Activated T-helper 1 cell treated with Interleukin-2 at 50 U/mL for 16 hours (primary cell): ENCODE measurements at places on chromosomes 5 and 9.

- DNase-seq: peak; percentile 33
These were observed 52.5 kb downstream of the RPS23 start for GRCh38 chr5:82225525-82226172.

GRCh38 chr9:137679695-137680305, 61.0 kb downstream of the EHMT1 start:
- no peak for DNase-seq

GRCh38 chr9:85115473-85115872, 445.9 kb downstream of the NTRK2 start:
- DNase-seq: no peak

DNA sequence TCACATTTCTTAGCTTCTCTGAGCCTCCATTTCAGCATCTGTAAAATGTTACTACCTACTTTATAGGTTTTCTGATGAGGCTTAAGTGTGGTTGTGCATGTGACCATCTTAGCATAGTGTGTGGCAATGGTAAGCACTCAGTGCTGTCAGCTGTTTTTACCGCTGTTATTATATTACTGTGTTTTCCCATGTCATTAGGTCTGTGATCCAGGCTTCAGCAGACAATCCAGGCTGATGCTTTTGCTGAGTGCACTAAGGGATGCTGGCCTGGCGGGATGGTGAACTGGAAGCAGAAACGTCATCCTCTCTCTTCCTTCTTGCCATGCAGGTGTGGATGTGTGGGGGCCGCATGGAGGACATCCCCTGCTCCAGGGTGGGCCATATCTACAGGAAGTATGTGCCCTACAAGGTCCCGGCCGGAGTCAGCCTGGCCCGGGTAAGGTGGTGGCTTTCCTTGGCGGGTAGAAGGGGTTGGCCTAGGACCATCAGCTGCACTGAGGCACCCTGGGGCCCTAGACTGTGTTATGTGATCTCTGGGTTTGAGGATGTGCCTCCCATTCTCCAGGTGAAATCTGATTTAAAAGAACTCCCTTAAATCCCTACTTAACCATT, 41.9 kb upstream of the SAP30L start:
- no peak for DNase-seq

DNA sequence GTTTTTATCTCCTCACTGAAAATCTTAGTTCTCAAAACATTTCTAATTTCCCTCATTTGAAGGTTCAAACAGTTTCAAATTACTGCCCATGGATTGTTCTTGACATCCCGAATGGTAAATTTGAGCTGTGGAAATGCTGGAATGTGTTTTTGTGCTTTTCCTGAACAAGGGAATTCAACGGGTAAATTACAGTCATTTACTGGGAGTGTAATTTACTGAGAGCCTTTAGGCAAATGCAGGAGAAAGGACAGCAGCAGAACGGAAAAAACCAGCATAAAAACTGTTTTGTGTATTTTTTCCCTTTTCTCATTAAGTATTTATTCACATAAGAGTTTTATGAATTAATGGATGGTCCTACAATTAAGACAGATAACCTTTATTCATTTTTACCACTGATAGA, 139.2 kb downstream of the PBX3 start:
- DNase-seq: no peak

DNA sequence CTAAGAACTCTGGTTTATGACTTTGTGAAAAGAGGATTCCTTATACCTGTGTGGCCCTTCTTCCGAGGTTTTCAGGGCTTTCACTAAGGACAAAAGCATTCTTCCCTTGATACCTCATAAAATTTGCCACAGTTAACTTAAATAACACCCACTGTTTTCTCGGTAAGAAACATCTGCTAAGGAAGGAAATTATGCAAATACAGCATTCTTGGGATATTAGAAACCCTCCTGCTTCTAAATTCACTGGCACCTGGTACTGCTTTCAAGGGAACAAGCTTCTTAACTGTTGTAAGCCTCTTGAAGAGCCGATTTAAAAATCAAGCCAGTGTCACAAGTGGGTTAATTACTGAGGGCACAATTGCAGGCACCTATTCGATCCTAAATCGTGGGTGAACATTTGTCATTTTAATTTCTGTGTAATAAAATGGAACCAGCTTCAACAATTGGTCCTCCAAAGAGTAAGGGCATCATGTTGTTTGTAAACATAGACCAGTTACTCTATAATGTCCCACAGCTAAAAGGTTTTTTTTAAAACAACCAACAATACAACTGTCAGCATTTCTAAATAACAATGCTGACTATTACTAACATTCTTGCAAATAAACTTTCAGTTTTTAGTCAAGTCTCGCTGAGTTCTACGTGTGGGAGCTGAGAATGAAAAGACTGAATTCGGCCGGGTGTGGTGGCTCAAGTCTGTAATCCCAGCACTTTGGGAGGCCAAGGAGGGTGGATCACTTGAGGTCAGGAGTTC, 26.6 kb downstream of the AK3 start:
- no peak for DNase-seq

DNA sequence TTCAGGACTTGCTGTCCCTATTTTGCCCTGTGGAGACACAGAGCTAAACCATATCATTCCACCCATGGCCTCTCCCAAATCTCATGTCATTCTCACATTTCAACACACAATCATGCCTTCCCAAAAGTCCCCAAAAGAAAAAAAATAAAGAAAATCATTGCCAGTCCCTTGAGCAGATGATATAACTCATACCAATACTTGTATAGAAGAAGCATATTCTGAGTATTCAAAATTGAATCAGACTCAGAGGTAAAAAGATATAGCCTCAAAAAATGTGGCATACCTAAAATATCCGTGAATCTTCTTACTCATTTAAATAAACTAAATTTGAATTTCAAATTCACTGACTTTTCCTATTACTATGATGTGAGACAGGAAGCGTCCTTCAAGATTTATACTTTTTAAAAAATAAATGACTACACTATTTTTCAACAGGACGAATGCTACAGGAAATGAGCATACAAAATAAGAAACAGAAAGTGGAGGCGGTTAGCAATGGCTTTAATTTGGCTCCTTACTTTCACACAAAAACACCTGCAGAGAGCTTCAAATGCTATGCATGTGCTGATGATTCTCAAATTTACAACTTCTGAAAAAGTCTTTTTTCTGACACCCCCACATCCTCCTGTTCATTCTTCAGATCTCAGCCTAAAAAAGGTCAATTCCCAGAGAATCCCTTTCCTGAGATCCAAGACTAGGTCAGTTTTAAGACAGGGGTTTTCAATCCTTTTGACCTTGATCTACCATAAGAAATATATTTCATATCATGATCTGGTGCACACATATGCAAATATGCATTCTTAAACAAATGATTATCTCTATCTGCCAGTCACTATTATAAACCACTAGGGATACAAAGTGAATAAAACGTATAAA, 39.6 kb upstream of the DMXL1 start:
- no peak for DNase-seq

DNA sequence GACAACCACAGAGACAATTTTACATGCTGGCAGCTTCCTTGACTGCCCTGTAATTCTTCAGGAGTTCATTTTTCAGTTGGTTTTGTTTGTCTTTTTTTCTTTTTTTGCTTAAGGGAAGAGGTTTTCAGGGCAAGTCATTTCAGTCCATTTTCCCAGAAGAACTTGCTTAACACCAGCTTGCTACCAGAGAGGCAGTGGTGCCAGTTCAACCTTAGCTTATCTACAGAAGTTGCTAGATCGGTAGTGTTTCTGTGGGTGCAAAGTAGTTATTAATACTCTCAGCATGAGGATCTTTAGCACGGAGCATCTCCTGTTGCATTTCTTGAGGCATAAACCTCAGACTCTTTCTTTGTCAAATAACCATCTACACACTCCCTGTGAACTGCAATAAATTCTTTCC, 1.1 kb downstream of the SPEF2 start:
- DNase-seq: no peak

GRCh38 chr9:5884191-5884590, 6.5 kb upstream of the MLANA start:
- no peak for DNase-seq

DNA sequence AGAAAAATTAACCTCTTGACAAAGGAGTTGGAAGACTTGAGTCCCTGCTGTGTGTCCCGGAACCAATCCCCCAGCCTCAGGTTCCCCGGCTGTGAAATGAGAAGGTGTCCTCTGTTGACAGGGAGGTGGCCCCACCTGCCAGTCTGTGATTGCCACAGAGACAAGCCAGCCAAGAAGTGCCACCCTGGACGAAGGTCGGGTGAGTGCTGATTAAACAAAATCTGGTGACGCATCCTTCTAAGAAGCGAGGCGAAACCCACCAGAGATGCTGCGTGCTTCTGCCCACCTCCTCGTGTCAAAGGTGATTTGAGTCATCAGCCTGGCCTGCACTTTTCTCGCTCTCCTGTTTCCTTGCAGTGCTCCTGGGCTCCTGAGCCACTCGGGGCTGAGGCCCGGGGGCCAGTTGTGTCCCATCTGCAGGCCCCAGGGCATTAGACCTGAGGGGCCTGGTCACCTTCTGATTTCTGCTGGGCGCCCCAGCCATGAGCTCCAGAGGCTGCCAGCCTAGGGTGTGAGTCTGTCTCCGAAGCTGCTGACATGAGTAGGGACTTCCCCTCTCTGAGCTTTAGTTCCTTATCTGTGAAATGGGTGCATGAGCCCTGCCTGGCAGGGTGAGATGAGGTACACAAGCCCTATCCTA, 28.7 kb downstream of the NEK6 start:
- peak; percentile 11 for DNase-seq

GRCh38 chr5:20694121-20694520, 706.1 kb upstream of the CDH18 start:
- no peak for DNase-seq

DNA sequence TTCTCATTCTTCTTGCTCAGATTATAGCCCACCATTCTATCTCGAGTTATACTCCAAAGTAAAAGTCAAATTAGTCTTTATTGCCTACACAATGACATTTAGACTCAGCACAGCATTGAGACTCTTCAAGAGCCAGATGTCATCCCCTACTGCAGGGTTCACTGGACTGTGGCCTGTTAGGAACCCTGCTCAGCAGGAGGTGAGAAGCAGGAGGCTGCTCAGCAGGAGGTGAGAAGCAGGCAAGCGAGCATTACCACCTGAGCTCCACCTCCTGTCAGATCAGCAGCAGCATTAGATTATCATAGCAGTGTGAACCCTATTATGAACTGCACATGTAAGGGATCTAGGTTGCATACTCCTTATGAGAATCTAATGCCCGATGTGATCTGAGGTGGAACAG, 12.7 kb upstream of the LIFR start:
- no peak for DNase-seq

- peak; percentile 41 for DNase-seq
These were observed at the start of gene PARP8 for GRCh38 chr5:50666261-50667022. Gene PARP8 (plus strand): TSS chr5:50666637. CDS start chr5:50667096, 459 bp downstream.

- DNase-seq: no peak
These were observed 177.5 kb downstream of the PDE4D start for GRCh38 chr5:59716029-59716428.

DNA sequence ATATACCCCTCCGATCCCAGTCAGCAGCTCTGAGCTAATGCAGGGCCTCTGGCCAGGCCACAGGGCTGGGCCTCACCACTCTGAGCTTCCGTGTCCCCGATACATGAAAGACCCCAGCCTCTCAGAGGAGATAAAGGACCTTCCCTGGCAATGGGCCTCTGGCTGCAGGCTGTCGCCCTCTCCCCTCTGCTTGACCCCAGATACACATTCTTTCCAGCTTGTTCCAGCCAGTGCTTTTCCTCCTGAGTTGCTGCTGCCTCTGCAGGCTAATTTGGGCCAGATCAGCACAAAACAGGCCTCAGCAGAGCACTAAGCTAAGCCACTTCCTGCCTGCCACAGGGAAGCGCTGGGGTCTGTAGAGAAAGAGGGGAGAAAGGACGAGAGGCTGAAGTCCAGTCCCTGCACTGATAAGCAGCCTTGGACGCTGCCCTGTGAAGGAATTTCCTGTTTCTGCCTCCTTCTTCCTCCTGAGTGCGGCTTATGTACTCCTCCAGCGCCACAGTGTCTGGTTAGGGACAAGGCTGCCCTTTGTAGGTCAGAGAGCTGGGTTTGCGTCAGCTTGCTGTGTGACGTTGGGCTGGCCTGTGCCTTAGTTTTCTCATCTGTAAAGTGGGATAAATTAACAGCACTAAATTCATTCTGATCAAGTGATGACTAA, 73.0 kb upstream of the IL17B start:
- no peak for DNase-seq

DNA sequence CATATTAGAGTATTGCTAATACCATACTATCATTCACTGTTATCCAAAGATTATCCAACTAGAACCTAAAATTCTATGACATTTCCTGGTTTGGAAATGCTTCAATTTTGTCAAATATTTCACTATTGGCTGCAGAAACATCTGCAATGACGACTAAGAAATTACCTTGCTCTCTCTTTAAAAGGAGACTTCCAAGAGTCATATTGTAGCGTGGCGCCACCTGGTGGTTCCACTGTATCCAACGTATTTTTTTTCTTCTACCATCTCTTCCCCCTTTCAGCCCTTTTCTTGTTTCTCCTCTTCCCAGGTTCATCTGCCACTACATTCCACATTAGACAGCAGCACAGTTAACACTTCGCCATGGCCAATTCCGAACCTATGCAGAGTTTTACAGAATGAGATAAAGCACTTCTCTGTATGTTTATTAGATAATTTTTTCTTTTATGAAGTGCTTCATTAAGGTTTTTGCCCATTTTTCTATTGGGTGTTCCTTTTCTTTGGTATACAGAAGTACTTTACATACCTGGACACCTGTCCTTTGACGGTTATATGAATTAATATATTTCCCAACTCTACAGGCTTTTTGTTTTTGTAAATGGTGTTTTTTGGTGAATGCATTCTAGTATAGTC, 153.5 kb downstream of the CDC42SE2 start:
- DNase-seq: peak; percentile 64

GRCh38 chr9:108423433-108423832, 432.4 kb downstream of the ACTL7B start:
- DNase-seq: no peak

DNA sequence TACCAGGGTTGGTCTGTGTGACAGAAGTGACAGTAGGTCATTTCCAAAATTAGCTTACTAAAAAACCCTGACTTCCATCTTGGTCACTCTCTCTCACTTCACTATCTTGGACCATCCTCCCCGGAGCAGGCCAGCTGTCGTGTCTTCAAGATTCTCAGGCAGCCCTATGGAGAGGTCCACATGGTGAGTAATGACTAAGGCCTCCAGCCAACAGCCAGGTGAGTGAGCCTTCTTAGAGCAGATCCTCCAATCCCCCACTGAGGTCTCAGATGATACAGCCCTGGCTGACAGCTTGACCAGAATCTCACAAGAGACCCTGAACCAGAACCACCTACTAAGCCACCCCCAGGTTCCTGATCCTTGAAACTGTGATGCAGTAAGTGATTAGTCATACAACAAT, 92.0 kb downstream of the DCP2 start:
- no peak for DNase-seq

DNA sequence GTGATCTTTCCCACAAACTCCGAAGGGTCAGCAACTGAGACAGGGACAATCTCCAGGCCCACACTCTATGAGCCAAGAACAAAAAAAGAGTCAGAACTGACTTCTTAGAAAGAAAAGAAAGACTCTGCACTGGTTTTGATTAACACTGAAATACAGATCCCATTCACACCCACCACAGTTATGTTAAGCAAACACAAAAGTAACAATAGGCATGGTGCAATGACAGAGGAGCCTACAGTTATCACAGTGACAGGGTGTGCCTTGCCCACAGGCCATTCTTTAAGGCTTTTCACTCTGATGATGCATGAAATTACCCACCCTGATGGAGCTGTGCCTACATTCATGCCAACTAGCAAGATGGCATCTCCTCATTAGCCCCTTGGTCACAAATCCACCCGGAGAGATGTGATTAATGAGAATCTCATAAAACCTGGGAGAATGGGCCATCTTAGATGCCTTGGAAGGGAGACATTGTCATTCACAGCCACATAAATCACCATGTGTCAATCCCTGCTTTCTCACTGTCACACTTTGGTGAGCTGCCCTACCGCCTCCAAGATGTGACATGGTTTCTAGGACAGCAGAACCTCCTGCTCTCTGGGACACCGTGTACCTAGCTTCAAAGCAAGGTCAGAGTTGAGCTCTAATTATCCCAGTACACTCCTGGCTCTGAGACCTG, 27.6 kb upstream of the FSTL4 start:
- DNase-seq: no peak
